ENCODE measurements at places on chromosomes 1 and 21. TPM values are rescaled to one million over a fixed set of nuclear protein-coding genes. Genes with fewer than 3 reads are reported as not detected.

Gene CORT
- 0.64 TPM for total RNA-seq

Gene KRTAP21-2
- not detected for total RNA-seq

Gene SETDB1
- total RNA-seq = 53.2 TPM

Gene ARHGAP29
- total RNA-seq = 20.2 TPM

Gene ABCD3
- 14.7 TPM for total RNA-seq

Gene PTPN7
- not detected for total RNA-seq

Gene FALEC
- not detected for total RNA-seq

Gene TFF1
- not detected for total RNA-seq

Gene GJA8
- not detected for total RNA-seq

Gene UTS2
- not detected for total RNA-seq

Gene CTH
- 23.1 TPM for total RNA-seq

Gene LY9
- not detected for total RNA-seq

Gene THEM4
- total RNA-seq = 32.3 TPM

Gene UBASH3A
- total RNA-seq = not detected

Gene VWA1
- total RNA-seq = 4.9 TPM

Gene S100A5
- total RNA-seq = 2.3 TPM

Gene UBXN10
- not detected for total RNA-seq

Gene FAM163A
- not detected for total RNA-seq

Gene SLC30A10
- not detected for total RNA-seq

Gene EDN2
- not detected for total RNA-seq

Gene PRAMEF14
- total RNA-seq = not detected

Gene LYSMD1
- total RNA-seq = 15.1 TPM

Gene LCE2A
- total RNA-seq = not detected

Gene LCE1F
- not detected for total RNA-seq

Gene FNDC10
- total RNA-seq = 3.6 TPM

Gene CELA2A
- total RNA-seq = not detected

Gene PTPRC
- total RNA-seq = not detected

Gene VASH2
- total RNA-seq = 0.60 TPM

Gene TMEM52
- total RNA-seq = 1.2 TPM

Gene CPLANE2
- total RNA-seq = 10.0 TPM

Gene RIPPLY3
- not detected for total RNA-seq

Gene BMP8B
- total RNA-seq = 10.9 TPM

Gene TAS1R1
- total RNA-seq = 0.04 TPM

Gene C1orf56
- total RNA-seq = 6.8 TPM

Gene ATG4C
- 11.1 TPM for total RNA-seq

Gene JAM2
- not detected for total RNA-seq

Gene CGN
- 1.0 TPM for total RNA-seq

Gene PYCR2
- total RNA-seq = 122 TPM

Gene PCSK9
- total RNA-seq = not detected

Gene LRRC3
- 0.08 TPM for total RNA-seq

Gene F3
- total RNA-seq = 9.2 TPM

Gene OLFM3
- not detected for total RNA-seq

Gene SIK1
- 2.5 TPM for total RNA-seq
